NCI-H2081 (cell line): ENCODE measurements at places on chromosomes 6 and 20.

DNA sequence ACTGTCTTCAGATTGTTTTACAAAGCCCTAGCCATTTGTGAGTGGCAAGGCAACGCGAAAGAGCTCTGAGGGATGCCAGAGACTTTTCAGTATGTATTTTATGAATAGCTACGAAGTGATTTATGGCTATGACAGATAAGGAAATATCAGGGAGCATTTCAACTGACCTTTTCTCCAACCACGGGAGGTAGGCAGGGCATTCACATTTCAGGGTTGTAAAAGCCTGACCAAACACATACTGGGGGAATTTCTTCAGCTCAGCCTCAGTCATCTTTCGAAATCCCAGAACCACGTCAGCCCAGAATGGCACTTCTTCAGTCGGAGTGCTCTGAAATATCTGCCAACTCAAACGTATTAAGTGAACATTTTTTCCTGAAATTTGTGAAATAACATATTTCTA, 10.8 kb downstream of the DDO start:
- DNase-seq = no peak

- no peak for DNase-seq
These were observed 437.1 kb downstream of the GRIK2 start for GRCh38 chr6:101830501-101831031.

DNA sequence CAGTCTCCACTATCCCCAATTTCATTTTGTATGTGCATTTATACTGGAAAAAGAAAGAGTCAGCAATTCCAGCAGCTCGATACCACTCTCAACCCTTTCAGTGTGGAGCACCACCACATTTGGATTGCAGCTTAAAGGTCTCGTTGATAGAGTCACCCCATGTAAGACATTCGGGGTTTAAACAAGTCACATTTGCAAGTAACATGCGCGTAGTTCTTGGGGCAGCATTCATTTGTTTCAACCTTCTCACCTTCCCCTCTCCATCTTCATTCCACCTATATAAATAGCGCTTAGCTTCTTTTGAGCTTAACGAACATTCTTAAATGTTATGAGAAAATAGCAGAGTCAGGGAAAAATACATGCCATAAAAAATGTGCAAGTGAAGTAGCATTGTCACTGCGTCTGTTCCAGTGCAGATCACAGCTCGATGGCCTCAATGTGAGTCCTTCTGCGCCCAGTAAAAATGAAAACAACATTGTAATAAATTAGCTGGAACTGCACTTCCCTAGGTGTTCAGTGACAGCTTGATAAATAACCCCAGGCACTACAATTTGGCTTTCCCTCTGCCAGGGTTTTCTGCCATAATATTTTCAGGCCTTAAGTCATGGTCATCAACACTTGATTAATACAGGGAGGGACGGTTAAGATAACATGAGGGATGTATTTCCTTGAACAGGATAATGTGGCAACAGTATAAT, 737.8 kb upstream of the NRSN1 start:
- DNase-seq = no peak

GRCh38 chr6:35041086-35041861, 99.9 kb downstream of the TCP11 start:
- DNase-seq = no peak
